ENCODE measurements at places on chromosomes 7 and 10. TPM values are rescaled to one million over a fixed set of nuclear protein-coding genes. Genes with fewer than 3 reads are reported as not detected.

GIMAP7 gene
- total RNA-seq = 25.0 TPM

RET gene
- total RNA-seq = 0.84 TPM

ASB15 gene
- total RNA-seq = 18.9 TPM

HECW1 gene
- not detected for total RNA-seq

NUTM2E gene
- not detected for total RNA-seq

PDE1C gene
- total RNA-seq = 50.8 TPM

CALML3 gene
- total RNA-seq = not detected
